Esophagus squamous epithelium (tissue), 5 donors: ENCODE measurements at places on chromosomes 2 and 18.

GRCh38 chr18:25164848-25165811, 186.8 kb downstream of the ZNF521 start:
- DNase-seq: no peak

GRCh38 chr18:38576349-38576748, 1010.8 kb upstream of the CELF4 start:
- no peak for DNase-seq

DNA sequence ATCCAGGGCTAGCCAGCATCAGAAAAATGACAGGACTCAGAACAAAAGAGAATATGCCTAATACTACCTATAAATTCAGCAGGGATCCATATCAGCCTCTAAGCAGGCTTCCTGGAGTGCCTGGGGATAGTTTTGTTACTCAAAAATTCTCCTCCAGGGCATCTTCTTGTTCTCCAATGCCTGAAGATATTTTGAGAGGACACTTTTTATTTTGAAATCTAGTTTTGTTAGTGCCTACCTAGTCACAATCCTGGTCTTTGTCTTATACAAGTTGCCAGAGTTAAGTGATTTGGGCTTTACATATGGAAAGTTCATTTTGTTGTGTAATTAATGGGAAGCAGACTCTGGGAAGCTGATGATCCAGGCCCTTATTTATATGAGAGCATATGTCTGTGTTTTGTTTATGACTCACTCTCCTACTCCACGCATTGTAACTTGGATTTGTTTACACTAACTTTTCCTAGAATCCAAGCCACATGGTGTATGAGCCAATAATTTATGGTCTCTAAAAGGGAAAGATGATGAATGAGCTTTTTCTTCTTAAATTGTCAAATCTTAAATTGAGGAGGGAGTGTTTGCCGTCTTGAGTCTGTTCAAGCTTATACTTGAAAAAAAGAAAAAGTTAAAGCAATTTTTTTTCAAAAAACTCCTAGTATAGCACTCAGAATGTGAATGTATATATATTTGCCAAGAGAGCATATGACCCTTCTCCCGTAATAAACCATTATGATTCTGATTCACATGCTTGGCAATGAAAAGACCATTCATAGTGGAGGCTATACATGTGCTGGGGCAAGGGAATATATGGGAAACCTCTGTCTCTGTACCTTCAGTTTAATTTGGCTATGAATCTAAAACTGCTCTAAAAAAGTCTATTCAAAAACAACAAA, 370.3 kb downstream of the SETBP1 start:
- no peak for DNase-seq

- DNase-seq: no peak
Measured at GRCh38 chr2:108632332-108633160, 86.7 kb upstream of the RANBP2 start.

- no peak for DNase-seq
Measured at GRCh38 chr2:240045098-240045497, 8.2 kb downstream of the OR6B3 start.

GRCh38 chr2:71561441-71562267, 108.3 kb downstream of the DYSF start:
- DNase-seq: no peak

DNA sequence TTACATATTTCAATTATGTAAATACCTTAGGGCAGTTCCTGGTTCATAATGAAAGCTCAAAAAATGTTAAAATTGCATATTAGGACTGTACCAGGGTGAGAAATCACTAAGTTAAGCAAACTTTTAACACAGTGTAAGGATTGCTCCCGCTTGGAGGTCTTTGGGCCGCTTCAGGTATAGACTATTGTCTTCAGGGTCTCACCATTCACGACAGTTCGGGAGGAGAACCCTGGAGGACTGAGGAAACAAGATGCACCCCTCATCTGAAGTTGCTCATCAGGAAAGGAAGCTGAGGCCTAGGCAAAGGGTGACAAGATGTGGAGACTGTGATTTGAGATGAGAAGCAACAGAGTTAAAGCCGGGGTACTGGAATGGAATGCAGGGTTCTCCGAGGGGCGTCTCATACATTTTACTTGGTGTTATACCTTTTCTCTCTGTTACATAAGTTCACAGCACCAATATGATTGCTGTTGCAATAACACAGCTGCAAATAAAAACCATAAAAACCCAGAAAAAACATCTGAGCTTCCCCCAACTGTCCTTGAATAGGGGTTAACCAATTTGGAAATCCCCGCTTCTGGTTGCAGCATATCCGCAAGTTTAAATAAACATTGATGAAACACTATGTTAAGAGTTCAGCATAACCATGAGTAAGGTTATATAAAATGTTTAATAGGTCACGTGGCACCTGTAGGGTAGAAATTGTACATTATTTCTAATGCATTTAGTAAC, 40.1 kb downstream of the FBXO48 start:
- no peak for DNase-seq

DNA sequence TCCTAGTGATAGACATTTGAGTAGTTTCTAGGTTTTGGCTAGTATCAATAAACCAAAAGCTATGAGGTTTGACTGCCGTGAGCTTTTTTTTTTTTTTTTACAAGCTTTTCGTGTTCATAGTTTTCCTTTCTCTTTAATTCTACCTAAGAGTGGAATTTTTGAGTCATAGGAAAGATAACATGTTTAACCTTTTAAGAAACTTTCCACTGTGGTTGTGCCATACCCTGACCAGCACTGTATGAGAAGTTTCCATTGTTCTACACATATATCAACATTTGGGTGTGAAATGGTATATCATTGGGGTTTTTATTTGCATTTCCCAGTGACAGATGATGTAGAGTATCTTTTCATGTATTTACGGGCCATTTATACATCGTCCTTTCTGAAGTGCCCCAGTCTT, 31.7 kb downstream of the UBE2F start:
- DNase-seq: no peak

DNA sequence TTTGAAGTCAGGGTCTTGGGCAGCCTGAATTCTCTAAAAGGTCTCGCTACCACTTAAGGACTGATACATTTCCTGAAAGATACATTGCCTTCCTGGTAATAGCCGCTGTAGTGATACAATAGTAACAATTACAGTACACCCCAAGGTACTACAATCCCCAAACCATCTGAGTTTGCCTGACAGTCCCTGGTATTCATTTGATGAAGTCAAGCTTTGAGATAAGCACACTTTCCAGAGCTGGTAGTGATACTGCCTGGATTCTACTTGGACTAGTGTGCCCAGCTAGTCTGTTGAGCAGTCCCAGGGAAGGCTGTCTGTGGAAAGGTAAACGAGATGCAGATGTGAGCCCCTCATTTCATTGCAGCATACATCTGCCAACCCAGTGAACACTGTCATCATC, 24.4 kb upstream of the ITGB6 start:
- no peak for DNase-seq

DNA sequence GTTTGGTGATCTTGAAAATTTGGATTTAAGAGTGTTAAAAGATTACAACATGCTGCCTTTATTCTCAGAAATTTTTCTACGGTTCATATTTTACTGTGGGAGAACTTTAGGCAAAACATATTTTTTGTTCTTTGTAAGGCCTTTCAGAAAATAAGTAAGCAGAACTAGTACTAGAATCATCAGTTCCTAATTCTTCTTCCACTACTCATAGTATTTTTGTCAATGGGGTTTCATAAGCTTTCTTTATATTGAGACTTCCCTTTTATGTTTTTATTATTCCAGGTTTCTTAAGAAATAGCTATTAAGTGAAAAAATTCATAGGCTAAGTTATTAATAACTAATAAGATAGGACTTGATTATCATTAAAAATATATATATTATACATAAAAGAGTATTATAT, 12.4 kb downstream of the UGGT1 start:
- no peak for DNase-seq

GRCh38 chr2:73114273-73114867, 1.6 kb upstream of the RAB11FIP5 start:
- no peak for DNase-seq

DNA sequence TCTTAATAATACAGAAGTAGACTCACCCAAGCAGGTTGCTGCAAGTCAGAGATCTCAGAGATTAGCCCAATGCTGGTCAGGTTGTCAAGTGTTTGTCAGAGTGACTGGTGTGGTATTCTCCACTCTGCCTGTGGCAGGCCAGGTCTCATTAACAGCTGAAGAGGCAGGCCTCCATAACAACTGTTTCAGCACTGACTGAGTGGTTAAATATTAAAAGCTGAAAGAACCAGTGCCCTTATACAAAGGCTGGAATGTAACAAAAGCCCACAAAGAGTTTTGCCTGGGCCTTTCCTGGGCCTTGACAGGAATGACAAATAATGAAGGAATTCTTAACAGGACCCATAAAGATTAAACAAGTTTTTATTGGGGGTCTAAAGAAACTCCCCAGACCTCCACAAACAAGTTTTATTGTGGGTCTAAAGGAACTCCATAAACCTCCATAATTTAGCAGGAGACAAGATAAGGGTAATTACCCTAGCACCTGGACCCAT, 26.8 kb downstream of the SULT1C2 start:
- no peak for DNase-seq

DNA sequence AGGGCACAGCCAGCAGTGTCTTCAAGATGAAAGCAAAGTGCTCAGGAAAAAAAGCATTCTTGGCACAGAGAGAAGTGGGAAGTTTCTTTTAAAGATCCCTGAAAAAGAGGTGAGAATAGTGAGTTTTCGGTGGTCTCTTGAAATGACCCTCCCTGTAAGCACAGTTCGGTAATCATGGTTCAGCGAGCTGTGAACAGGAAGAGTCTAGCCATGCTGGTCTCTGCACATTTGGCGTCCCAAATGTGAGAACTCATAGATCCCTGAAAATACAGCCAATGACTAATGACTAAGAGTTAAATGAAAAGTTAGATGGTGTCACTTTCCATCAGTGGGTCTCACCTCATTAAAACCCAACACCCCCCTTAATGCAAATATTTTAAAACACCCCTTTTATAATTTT, 3.4 kb downstream of the IL1R1 start:
- DNase-seq: no peak

- DNase-seq: no peak
Measured at GRCh38 chr18:72325307-72325706, 218.8 kb downstream of the CBLN2 start.

- DNase-seq: no peak
Measured at GRCh38 chr2:206869824-206870495, 69.4 kb upstream of the CPO start.

GRCh38 chr2:133573491-133574162, 5.4 kb upstream of the NCKAP5 start:
- no peak for DNase-seq

GRCh38 chr18:34220081-34220815, 4.5 kb downstream of the NOL4 start:
- no peak for DNase-seq

GRCh38 chr18:36355511-36355910, 58.0 kb downstream of the FHOD3 start:
- DNase-seq: no peak

DNA sequence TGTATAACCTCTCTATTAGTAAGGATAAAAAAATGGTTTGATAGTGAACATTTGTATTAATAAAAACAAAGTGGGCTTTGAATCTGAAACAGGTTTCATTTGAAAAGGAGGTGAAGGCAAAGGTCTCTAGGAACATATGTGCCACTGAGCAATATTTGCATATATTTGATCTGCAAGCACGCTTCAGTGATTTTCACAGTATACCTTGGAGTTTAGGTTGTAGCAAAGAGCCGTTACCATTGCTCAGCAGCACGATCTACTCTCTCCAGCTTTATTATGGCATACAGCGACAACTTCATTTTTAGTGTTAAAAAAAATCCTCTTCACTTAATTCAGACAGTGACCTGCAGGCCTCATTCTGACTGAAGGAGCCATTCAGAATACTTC, 75.8 kb upstream of the ZEB2 start:
- DNase-seq: no peak

DNA sequence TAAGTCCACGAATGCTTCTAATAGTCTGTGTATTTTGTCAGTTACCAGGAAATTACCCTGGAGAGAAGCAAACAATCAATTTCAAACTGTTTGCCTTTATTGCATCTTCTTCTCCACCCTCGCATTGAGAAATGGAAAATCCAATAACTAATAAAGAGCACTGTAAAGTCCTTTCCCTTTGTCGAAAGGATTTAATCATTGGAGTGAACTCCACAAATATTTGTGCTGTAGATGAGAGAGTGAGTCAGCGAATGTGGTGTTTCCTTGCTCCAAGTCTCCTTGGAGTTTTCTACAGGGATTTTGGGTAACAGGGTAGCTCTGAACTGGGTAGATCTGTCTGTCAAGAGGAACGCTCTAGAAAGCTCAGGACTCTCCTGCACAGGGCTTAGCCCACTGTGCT, 240.2 kb downstream of the KCNS3 start:
- no peak for DNase-seq

- DNase-seq: no peak
Measured at GRCh38 chr2:127053731-127054603, 53.0 kb downstream of the BIN1 start.

DNA sequence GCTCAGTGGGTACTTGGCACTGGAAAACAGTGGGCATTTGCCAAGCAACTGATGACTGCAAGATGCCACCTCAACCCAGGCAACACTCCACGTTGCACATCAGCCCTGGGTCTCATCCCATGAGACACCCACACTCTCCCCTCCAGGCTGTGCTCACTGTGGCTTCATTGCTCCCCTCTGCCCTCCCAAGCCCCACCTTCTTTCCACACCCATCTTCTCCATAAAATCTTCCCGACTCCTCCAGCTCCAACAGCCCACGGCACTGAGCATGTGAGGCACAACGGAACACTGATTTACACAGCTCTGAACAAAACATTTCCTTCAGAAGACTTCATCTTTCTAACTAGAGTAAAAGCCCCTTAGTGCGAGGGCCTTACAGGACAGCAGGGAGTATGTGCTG, 117.8 kb upstream of the ACAA2 start:
- no peak for DNase-seq

DNA sequence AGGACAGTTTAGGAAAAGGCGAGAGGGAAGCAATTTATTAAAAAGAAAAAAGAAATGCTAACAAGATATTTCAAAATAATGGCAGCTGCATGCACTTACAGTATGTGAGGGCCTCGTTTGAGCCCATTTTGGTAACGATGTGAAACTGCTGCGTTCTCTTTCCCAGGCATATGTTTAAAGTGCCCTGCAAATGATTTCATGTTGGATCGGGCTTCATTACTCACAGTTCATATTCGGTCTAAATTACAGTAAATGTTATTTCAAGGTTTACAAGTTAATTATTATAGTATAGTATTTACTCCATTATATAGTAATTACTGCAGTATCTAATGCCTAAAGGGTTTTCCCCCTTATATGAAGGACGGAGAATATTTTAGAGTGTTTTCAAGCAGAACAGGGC, 679.1 kb downstream of the BCL11A start:
- DNase-seq: no peak

GRCh38 chr2:188452084-188452483, 160.4 kb downstream of the GULP1 start:
- no peak for DNase-seq

GRCh38 chr18:56286775-56287325, 351.5 kb downstream of the TXNL1 start:
- DNase-seq: no peak
